ENCODE measurements at places on chromosomes 7 and 10. TPM values are rescaled to one million over a fixed set of nuclear protein-coding genes. Genes with fewer than 3 reads are reported as not detected.

The OGDHL gene
- 0.14 TPM for total RNA-seq

The VWDE gene
- total RNA-seq = 6.3 TPM

The PLXNA4 gene
- total RNA-seq = 0.06 TPM

- no peak for DNase-seq
These were observed 12.7 kb upstream of the DOCK1 start for GRCh38 chr10:126892226-126893175.

DNA sequence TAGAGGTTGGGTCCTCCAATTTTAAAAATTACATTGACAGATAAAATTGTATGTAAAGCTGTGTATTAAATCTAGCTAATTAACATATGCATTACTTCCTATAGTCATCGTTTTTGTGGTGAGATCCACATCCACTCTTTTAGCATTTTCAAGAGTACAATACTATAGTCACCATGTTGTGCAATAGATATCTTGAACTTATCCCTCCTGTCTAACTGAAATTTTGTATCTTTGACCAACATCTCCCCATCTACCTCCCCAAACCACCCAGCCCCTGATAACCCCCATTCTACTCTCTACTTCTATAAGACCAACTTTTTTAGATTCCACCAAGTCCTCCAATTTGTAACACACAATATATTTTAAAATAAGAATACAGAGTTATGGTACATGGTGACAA lies 208.0 kb downstream of the RELN start:
- DNase-seq = no peak

DNA sequence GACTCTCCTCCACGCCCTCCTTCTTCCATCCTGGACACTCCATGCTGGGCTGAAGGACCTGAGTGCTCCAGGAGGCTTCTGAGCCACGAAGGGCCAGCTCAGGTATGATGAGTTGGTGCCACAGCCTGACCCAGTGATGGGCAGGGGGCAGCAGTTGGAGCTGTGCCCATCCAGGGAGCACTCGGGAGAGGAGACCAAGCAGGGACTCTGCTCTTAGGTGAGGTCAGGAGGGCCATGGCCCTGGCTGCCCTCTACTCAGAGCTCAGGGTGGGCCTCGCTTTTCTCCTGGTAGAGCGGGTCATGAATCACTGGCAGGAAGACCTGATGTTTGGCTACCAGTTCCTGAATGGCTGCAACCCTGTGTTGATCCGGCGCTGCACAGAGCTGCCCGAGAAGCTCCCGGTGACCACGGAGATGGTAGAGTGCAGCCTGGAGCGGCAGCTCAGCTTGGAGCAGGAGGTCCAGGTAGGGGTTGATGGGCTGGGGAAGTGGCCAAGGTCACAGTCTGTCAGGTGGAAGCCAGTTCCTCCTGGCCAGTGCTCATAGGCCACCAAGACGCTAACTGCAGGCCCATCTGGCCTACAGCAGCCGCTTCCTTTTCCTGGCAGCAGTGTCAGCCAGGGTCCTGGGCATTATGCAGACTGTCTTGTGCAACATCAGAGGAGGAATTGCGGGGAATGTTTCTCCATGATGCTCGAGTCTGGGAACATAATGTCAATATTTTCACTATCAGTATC lies 50.8 kb downstream of the ALOX5 start:
- no peak for DNase-seq

DNA sequence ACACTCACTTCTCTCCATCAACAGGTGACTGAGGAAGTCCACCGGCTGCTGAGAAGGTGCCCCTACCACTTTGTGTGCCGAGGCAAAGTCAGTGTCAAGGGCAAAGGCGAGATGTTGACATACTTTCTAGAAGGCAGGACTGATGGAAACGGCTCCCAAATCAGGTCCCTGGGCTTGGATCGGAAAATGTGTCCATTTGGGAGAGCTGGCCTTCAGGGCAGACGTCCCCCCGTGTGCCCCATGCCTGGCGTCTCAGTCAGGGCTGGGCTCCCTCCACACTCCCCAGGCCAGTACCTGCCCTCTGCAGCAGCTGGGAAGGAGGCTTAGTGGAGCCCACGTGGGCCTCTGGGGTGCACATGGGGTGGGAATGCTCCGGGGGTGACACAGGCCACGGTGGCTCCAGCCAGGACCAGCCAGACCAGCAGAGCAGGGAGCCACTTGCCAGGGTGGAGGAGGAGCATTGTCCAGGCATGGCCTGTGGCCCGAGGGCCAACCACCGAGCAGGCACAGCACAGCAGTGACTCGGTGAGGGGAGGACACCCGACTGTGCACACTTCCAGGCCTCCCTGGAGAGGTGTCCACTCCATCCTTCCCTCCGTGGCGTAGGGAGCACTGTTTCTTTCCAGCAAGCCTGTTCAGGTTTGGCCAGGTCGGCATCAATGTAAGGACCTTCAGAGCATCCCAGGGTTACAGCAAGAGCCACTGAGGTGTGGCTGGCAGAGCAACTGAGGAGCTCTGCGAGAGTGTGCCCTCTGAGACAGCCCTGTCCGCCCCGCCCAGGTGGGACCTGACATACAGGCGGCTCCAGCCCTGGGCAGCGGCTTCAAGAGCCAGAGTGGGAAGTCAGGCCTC lies 139.7 kb downstream of the ADCY1 start:
- no peak for DNase-seq

DNA sequence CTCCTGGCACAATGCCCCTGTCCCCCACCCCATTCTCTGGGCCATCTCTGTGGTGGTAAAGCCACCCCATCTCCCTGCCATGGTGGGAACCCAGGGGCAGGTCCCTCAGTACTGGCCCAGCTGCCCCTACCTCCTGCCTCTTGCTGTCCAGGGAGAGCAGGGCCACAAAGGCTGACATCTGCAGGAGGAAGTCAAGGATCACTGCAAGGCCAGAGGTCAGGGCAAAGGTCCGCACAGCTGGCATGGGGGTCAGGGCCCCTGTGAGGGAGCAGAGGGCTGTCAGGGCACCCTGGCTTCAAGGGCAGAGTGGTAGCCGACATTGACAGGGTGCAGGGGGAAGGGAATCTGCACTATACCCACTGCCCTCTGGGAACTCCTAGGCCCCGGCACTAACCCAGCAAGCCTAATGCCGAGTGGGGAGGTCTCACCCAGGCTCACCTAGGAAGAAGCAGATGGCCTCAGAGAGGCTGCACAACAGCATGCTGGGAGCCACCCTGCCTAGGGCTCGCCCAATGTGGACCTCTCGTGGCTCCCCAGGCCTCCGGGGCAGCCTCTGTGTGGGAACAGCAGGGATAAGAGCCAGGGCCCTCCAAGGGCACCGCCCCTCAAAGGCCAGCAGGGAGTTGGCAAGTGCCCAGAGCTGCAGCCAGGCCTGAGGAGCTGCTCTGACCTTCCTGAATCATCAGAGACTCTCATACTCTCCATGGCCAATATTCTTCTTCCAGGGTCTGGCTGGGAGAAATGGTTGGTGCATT lies 7.7 kb downstream of the NPC1L1 start:
- DNase-seq = no peak

GRCh38 chr7:117048114-117048866 lies 95.0 kb downstream of the ST7 start:
- no peak for DNase-seq

GRCh38 chr10:126104767-126105166 lies 208.4 kb downstream of the FANK1 start:
- no peak for DNase-seq

GRCh38 chr10:123151737-123152135 lies 2.5 kb upstream of the BUB3 start:
- no peak for DNase-seq

- no peak for DNase-seq
These were observed 110.6 kb downstream of the LSM5 start for GRCh38 chr7:32379510-32380112.

- no peak for DNase-seq
These were observed 20.3 kb downstream of the CALHM2 start for GRCh38 chr10:103431902-103432301.

GRCh38 chr7:130923365-130923764 lies 189.4 kb upstream of the KLF14 start:
- no peak for DNase-seq

DNA sequence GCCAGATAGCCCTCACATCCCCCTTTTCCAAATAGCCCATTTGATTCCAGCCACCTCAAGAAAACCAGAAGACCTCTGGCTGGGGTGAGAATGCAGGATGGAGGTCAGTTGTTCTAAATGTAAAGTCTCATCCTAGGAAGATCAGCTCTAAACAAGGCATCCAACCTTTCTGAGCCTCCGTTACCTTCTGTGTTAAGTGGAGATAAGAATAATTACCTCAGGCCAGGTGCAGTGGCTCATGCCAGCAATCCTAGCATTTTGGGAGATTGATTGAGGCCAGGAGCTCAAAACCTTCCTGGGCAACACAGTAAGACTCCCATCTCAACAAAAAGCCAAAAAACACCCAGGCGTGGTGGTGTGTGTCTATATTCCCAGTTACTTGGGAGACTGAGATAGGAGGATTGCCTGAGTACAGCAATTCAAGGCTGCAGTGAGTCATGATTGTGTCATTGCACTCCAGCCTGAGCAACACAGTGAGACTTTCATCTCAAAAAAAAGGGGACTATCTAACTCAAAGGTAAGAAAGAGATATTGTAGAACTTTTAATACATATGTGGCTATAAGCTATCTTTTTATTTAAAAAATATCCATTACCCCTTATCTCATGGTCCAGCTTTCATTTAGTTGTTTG lies 43.5 kb downstream of the PRTFDC1 start:
- no peak for DNase-seq

DNA sequence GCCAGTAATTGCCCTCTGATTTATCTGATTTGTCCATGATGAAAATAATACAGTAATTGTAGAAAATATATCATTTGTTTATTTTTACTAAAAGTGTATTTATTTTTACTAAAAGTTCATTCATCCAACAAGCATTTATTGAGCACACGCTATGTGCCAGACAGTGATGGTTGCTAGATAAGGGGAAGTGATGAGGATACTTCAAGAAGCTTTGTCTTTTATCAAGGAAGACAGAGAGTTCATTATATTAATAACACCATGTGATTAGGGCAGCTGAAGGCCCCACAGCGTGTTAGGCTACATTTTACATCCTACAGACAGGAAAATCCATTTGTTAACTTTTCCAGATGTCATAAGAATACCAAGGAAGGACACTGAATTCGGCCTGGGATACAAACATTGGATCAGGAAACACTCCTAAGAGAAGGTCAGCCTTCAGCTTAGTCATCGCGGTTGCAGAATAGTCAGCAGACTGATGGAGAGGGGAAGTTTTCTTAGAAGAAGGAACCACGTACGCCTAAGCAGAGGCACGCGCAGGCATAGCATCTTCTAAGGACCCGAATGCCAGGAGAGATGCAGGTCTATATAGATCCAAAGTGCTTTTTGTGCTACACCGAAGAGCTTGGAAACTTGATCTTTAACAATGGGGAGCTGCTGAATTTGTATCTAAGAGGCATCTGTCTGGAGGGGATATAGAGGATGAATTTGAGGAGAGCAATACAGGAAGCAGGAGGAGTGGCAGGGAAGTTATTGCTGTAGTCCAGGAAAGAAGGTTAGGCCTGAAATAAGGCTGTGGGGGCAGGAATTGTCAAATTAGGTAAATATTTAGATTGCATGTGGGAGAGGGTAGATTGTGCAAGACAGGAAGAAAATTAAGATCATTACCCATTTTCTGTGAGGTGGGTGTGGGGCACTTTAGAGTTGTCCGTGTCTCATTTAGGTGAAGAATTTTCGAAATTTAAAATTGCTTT lies 85.7 kb downstream of the LRGUK start:
- no peak for DNase-seq

DNA sequence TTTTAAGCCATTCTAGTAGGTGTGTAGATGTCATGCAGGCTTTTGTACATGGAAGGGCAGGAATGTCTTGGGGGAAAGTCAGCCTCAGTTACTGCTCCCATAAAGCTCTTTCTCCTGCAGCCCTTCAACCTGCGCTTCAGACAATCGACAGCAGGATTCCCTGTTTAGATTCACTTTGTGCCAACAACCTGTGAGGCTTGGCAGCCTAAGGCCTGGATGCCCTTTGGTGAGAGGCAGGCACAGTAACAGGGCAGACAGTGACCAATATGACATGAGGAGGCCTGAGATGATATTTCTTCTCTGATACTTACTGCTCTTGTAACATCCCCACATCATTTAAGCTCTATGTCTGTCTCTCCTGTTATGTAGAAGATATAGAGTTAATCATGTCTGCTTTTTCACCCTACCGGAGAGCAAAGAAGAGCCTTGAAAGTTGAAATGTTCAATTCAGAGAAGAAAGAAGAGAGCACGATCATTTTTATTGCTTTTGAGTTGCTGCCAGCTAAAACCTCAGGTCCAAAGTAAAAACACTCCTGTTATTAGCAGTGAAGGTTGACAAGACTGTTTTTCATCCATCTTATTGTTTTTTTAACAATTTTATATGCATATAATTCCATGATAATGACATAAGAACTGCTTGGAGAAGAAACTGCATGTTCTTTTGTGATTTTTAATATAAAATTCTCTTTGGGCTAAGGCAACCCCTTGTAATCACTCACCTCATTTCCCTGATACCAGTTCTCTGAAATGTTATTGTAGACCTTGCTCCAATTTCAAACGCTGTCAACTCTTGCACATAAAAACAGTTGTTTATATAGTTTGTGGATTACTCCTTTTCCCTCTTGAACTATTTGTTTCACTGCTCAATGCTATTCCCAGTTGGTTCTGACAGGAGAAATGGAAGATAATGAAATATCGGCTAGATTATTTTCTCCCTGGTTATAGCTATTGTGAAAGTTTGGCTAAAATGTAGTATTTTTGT lies 140.9 kb downstream of the GALNT17 start:
- no peak for DNase-seq

DNA sequence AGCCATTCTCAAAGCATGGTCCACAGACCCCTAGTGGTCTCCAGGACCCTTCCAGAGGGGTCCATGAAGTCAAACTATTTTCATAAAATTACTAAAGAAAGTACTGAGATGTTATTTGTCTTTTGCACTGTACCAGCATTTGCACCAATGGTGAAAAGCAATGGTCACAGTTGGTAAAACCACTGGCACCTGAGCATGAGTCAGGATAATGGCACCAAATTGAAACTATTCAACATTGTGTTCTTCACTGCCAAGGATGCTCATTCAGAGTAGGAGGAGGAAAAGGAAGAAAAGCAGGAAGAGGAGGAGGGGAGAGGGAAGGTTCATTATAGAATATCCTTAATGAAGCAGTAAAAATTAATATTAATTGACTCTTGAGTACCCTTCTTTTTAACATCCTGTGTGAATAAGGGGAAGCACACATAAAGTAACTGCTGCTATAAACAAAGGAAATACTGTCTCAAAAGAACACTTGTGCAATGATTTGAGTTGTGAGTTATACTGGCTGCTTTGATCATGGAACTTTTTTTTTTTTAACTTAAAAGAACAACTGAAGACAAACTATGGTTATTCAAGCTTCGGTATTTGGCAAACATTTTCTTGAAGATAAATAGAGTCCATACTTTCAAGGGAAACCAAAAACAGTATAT lies 60.2 kb downstream of the MPP7 start:
- DNase-seq = no peak

All from activated naive CD4-positive, alpha-beta T cell treated with anti-CD3 and anti-CD28 coated beads, Interleukin-2, amount 50 U/mL, for 72 hours (primary cell).